ENCODE measurements at places on chromosomes 1 and 21.

DNA sequence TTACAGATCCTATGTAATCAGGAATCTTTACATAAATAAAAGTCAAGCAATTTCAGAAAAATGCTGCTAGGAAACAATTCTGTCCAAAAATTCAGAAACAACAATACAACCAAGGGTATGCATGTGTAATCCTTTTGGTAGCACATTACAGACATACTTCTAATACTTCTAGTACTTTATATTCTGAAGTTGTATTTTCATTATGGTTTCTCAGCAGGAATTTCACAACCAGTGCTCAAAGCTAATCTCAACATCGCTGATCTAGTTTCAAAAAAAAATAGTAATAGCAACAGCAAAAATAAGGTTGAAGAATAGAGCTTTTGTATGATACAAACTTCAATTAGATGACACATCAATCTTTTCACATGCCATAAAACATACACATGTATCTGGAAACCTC is 545.2 kb downstream of the LTN1 start:
- DNase-seq, result no peak

GRCh38 chr1:46603481-46603857 is 599 bp downstream of the MKNK1 start:
- DNase-seq, result no peak

- no peak for DNase-seq
Measured at GRCh38 chr1:26516987-26517765, 12.4 kb upstream of the RPS6KA1 start.

GRCh38 chr1:228986093-228986904 is 251.0 kb downstream of the RHOU start:
- no peak for DNase-seq

DNA sequence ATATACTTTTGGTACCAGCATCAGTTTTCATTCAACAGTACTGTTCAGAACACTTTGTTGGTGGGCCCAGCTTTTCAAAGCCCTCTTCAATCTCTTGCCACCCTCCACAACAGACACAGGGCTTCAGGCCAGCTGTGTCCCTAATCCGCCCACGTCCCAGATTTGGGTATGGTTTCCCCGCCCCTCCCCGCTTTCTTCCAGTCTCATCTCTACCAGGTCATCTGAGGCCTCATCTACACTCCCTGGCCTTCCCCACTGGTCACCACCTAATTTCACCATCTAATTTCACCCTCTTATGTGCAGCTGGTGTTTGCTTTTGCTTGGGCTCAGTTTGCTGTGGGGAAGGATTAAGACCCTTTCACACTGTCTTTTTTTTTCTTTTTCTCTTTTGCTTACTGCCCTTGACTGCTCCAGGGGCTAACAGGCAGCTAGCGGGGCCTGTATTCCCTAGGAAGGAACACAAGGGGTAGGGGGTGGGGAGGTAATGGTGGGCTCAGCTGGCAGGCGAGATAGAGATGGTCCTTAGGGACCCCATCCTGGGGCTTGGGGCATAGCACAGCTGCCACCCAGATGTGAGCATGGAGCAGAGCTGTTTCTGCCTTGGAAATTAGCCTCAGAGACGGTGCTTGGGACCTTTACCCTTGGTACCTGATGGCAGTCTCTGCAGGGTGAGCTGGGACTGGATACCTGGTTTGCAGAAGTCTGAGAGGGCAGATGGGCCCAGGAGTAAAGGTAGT is 3.8 kb upstream of the EPB41 start:
- no peak for DNase-seq

DNA sequence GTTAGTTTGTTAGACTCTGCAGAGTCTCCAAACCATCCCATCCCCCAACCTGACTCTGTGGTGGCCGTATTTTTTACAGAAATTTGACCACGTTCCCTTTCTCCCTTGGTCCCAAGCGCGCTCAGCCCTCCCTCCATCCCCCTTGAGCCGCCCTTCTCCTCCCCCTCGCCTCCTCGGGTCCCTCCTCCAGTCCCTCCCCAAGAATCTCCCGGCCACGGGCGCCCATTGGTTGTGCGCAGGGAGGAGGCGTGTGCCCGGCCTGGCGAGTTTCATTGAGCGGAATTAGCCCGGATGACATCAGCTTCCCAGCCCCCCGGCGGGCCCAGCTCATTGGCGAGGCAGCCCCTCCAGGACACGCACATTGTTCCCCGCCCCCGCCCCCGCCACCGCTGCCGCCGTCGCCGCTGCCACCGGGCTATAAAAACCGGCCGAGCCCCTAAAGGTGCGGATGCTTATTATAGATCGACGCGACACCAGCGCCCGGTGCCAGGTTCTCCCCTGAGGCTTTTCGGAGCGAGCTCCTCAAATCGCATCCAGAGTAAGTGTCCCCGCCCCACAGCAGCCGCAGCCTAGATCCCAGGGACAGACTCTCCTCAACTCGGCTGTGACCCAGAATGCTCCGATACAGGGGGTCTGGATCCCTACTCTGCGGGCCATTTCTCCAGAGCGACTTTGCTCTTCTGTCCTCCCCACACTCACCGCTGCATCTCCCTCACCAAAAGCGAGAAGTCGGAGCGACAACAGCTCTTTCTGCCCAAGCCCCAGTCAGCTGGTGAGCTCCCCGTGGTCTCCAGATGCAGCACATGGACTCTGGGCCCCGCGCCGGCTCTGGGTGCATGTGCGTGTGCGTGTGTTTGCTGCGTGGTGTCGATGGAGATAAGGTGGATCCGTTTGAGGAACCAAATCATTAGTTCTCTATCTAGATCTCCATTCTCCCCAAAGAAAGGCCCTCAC is at the start of gene OLIG2:
TSS of gene OLIG2 (plus strand) at position 447 of the 954 bp plus-strand sequence. CDS start 928 bp downstream, outside the sequence.
- DNase-seq, result no peak

DNA sequence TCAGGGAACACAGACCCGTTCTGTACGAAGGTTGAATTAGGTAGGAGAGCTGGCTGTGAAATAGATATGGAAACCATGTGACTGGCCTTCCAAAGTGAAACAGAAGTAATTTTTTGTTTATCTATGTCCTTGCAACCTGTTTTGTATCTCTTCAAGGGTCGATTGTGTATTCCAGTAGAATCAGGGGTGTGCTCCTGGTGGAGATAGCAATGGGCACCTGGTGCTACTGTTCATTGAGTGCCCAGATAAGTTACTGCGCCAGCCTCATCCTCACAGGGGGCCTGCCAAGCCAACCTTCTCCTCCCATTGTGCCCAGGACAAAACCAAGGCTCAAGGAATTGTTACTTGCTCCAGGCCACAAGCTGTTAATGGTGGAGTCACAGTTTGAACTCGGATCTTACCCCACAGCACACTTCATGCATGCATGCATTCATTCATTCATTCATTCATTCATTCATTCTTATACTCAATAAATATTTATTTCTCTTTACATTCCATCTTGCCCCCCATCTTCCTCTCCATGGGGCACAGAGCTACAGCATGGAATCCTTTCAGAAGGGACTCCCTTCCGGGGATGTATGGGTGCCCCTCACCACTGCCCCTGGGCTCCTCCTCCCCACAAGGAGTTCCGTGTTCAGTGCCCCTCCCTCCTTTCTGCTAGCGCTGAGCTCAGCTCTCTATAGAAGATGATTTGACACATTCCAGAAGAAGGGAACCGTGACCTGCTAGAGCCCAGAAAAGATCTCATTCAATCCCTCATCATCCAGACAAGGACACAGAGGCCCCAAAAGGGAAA is 24.0 kb downstream of the ADORA1 start:
- DNase-seq, result no peak

GRCh38 chr1:221945669-221946068 is 203.8 kb upstream of the DUSP10 start:
- no peak for DNase-seq

DNA sequence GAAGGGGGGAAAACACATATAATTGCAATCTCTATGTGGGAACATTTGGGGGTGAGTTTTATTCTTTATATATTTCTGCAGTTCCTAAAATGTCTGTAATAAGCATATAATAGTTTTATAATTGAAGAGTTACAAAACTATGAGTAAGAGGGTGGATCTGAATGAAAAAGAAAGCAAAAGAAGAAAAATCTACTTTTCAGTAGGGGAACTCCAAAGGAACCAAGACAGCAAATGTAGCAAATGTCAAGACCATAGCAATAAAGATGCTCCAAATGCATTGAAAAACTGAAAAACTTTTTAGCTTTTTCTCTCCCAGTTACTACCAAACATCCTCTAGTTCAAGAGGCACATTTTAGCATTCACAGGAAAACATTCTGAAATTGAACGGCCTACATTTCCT is 434.8 kb downstream of the LMO4 start:
- DNase-seq, result no peak

DNA sequence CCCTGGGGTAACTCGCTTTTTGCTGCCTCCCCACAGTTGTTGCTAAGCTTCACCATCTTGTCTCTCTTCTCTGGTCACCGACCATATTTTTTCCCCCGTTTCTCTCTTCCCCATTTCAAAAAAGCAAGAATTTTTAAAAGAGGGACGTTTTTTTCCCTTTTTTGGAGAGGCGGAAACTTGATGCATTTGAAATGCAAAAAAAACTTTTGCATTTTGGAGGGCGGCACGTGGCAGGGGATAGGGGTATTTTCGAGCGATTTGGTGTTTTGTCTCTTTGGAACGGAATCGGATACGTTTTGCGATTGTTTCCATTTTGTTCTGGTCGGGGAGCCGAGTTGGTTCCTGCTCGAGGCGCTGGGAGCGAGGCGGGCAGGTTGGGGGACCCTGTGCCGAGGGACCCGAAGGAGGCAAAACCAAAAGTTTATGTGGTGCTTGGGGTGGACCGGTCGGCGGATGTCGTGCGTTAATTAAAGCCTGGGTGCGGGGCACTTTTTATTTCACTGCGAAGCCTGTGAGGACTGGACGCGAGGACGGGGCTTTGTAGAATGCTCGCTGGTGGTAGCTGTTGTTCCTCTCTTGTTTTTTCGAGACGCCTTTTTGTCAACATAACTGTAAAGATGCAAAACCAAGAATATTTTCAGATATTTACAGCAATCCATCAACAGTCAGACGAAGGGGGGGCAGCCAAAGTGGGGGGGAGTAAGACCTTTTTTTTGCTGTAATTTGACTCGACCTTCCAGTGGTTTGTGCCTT is 884 bp downstream of the H3-3A start:
- no peak for DNase-seq

DNA sequence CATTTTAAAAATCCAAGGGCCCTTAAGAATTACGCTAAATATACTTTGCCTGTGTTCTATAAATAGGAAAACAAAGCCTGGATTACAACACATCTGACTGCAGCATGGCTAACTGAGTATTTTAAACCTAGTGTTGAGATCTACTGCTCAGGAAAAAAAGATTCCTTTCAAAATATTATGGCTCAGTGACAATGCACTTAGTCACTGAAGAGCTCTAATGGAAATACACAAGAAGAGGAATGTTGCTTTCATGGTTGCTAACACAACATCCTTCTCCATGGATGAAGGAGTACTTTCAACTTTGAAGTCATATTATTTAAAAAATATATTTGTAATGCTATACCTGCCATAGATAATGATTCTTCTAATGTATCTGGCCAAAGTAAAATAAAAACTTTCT is 248.3 kb upstream of the NEGR1 start:
- DNase-seq, result no peak

DNA sequence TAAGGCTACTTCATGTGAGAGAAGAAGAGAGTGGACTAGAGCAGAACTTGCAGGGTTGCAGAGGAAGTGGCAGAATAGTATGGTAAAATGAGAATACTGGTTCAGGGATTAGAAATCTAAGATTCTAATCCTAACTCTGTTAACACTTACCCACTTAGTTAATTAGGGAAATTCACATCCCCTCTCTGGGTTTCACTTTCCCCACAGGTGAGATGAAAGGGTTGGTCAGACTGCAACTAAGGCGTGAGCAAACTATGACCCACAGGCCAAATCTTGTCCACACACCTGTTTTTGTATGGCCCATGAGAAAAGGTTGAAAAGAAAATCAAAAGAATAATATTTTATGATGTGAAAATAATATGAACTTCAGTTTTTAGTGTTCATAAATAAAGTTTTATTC is 117.5 kb downstream of the MACF1 start:
- no peak for DNase-seq

DNA sequence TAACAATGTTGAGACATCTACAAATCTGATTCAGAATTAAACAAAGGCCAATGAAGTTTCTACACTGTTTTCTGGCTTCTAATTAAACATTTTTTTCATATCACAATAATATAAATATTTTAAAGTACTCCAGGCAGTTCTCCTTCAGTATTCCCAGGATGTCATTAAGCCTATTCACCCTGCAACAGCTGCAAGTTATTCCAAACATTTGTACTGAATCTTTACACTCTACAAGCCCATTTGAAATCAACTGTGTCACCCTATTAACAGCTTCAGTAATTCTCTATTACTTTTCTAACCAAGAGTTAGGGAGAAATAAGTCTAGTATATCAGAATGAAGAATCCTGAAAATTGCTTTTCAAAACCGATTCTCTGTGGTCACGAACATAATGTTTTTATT is 124.6 kb downstream of the OLFML2B start:
- no peak for DNase-seq

DNA sequence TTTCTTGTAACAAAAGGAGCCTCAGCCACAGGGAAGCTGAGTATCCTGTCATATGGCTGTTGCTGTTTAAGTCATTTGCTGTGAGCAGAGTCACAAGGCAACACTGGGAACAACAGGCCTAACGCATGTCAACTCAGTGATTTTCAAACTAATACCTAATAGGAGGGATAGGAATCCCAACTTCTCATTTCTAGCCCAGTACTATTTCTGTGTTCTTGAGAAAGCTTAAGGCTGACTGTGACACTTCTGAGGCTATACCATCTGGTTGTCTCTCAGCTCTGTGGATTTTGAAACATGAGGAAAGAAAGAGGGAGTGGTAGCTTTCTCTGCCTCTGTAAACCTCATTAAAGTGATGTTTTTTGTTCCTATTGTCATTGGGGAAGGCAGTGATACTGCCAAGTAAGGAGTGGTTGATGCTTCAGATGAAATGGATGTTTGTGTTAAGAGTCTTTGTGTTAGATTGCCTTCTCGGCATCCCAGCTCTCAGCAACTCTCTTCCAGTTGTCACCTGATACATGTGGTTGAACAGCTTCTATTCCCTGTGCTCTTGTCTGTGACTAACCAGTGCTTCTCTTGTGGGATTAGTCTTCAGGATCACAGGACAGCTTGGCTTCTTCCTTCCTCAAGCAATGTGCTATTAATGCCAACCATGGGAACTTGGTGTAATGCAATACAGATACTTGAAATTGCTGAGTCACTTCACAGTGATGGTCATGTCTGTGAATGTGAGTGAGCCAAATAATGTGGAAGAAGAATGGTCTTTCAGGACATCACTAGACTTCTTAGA is 166.8 kb upstream of the IVNS1ABP start:
- no peak for DNase-seq

GRCh38 chr1:37537378-37537777 is 16.7 kb downstream of the SNIP1 start:
- no peak for DNase-seq
